ENCODE measurements at places on chromosomes 5 and 9.

GRCh38 chr9:77507212-77507961, 140.7 kb downstream of the GNA14 start:
- DNase-seq = no peak

- DNase-seq = no peak
Measured at GRCh38 chr5:143066556-143067281, 296.5 kb downstream of the ARHGAP26 start.

DNA sequence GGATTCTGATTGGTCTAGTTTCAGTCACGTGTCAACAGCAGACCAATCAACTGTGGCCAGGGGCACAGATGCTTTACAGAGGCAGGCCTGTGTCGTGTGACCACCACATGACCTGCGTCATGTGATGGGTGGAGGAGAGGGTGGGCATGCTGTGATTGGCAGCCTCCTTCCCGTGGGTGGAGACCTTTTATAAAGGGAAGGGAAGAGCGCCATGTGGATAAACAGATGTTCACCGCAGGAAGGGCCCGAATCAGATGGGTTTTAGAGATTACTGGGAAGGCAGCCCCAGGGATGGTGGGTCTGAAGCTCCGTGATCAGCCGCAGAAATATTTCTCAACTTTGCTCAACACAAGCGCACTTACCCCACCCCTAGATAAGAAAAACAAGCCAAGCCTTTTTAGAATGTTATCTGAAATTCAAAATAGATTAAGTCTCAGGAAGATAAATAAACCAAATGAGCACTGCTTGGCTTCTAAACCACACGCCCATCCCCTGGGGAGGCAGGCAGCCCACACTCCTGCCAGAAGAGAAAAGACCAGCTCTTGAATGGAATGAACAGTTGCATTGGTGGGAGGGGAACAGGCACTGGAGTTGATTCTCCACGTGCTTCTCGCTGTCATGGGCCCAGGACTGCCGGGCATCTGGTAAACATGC, 43.6 kb downstream of the ROPN1L start:
- DNase-seq = no peak

DNA sequence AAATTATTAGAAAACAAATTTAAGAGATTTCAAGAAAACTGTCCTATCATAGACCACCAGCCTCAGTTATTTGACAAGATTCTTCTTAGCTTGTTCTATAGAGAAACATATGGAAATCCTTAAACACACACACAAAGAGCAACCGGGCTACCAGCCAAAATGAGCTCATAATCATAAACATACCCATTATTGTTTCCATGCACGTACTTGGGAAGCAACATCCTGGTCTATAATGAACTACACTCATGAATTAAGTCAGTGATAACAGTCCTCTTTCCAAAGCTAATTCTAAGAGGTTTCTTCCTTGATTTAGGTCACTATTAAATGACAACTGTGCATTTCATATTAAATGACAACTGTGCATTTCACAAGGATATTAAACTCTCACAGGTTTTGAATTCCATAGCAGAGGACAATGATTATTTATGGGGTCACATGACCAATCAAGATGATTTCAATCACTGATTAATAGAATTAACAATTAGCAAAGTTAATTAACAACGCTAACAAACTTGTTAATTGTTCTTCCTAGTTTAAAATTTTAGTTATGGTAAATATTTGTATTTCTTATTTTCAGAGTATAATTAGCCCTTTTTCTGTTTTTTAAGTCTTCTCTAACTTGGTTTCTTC, 77.0 kb downstream of the OXCT1 start:
- DNase-seq = no peak

DNA sequence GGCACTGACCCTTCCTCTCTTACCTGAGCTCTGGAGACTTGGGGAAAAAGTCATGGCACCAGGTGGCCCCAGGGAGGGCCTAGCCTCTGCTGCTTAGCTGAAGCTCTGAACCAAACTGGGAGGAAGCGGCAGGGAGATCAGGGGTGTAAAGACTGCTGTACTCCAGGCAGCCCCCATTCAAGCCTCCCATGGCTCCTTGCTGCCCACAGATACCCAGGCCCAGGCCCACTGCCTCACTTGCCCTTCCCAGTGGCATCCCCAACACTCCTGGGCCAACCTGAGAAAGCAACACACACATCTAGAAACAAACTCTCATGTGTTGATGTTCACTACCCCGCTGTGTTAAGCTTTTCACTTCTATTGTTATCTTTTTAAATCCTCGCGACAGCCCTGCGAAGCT, 151.6 kb downstream of the C5orf15 start:
- DNase-seq = no peak

GRCh38 chr5:7634837-7635236, 216.1 kb downstream of the CFAP90 start:
- DNase-seq = no peak

DNA sequence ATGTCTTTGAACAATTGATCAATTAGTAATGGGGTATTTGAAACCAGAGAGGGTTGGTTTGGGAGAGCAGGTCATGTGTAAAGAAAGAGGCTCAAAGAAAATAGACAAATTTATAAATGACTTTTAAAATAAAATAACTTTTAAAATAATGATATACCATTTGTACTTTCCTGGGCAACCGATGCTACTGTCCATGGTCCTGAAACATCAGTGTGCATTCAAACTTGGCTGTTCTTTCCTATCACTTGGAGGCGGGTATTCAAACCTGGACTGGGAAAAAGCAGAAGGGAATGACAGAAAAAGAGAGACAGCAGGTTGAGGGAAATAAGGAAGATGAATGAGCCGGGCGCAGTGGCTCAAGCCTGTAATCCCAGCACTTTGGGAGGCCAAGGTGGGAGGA, 1446.4 kb upstream of the WWC1 start:
- DNase-seq = no peak
